NCI-H460 (cell line): ENCODE measurements at places on chromosomes 2 and 18. TPM values are rescaled to one million over a fixed set of nuclear protein-coding genes. Genes with fewer than 3 reads are reported as not detected.
A peak's percentile ranks its signal among the peaks of the same experiment; 100 is the strongest.

- DNase-seq = no peak
These were observed 41.6 kb downstream of the GPR155 start for GRCh38 chr2:174445248-174445647.

GRCh38 chr18:46950064-46950656, 32.8 kb downstream of the KATNAL2 start:
- no peak for DNase-seq

GRCh38 chr2:60283626-60284025, 269.8 kb downstream of the BCL11A start:
- DNase-seq = no peak

- no peak for DNase-seq
These were observed 274.7 kb downstream of the RND3 start for GRCh38 chr2:150212722-150213171.

GRCh38 chr2:139170406-139170805, 390.2 kb upstream of the NXPH2 start:
- no peak for DNase-seq

- no peak for DNase-seq
These were observed 276.2 kb upstream of the ZEB2 start for GRCh38 chr2:144796164-144796563.

The PSMA8 gene
- total RNA-seq = not detected in 2 replicates

DNA sequence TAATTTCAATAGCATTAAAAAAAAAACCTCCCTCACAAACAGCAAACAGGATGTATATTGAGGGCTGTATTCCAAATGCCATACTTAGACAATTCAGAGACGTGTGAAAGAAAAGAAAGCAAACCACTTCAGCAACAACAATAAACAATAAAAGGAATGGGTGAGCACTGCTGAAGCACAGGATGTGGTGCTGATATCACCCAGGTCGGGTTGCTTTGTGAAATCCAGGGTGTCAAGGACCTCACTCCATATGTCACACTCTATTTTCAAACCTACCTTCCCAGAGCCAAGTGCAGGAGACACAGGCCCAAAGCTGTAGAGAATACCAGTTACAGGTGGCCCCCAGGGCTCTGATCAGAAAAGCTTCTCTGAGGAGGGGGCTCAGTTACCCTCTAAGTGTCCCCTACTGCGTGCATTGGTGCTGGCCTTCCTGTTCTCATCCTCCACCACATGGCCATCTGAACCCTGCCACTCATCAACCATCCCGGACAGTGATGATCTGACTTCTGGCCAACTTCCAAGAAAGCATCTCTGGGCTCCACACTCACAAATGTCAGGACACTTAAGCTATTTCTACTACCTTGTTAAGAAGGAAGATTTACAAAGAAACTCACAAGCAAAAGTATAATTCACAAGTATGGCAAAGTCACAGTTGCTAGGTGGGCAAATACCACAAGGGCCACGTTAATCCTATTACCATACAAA, 363.0 kb downstream of the SS18 start:
- no peak for DNase-seq

The LIMS2 gene
- not detected in 2 replicates for total RNA-seq

- DNase-seq = no peak
These were observed 71.0 kb downstream of the EVA1A start for GRCh38 chr2:75489721-75490120.

DNA sequence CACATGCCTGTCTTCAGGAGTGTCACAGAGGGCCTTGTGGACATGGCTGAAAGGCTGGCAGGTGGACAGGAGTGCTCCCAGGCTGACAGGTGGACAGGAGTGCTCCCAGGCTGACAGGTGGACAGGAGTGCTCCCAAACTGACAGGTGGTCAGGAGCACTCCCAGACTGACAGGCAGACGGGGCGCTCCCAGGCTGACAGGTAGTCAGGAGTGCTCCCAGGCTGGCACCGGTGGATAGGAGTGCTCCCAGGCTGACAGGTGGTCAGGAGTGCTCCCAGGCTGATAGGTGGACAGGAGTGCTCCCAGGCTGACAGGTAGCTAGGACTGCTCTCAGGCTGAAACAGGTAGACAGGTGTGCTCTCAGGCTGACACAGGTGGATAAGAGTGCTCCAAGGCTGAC, 16.6 kb downstream of the ANO7 start:
- no peak for DNase-seq

DNA sequence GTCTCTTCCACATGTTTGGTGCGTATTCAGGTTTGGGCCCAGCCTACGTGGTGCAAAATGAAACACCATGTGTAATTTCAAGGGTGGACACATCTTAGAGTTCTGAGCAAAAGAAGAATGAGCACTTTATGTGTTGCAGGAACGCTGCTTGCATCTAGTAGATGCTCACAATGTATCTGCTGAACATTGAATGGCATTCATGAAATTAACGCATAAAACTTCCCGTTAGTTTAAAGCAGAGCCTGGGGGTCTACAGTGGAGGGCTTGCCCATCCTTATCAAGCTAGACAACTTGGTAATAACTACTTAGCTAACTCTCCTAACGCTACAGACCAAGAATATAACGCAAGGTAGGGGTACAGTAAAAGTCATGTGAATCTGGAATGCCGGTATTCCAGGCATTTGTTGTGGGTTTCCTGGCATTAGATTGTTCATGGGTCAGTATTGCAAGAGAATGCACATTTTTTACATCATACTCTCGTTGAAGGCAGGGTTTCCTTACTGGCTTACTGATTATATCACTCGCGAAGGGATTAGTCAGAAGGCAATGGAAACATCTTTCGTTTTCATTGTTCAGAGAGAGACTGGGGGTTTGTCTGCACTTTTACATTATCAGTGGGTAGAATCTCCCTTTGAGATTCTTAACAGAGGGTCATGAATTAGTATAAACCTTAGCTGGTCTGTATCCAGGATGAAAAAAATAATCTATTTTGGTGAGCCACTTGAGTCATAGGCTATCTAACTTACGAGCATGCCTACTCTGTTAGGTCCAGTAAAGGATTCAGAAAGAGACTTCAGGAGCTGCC, 229.5 kb upstream of the EPAS1 start:
- DNase-seq = peak; percentile 93

The POU3F3 gene
- not detected in 2 replicates for total RNA-seq

The ITGA6 gene
- total RNA-seq = 180 and 184 TPM in 2 replicates

DNA sequence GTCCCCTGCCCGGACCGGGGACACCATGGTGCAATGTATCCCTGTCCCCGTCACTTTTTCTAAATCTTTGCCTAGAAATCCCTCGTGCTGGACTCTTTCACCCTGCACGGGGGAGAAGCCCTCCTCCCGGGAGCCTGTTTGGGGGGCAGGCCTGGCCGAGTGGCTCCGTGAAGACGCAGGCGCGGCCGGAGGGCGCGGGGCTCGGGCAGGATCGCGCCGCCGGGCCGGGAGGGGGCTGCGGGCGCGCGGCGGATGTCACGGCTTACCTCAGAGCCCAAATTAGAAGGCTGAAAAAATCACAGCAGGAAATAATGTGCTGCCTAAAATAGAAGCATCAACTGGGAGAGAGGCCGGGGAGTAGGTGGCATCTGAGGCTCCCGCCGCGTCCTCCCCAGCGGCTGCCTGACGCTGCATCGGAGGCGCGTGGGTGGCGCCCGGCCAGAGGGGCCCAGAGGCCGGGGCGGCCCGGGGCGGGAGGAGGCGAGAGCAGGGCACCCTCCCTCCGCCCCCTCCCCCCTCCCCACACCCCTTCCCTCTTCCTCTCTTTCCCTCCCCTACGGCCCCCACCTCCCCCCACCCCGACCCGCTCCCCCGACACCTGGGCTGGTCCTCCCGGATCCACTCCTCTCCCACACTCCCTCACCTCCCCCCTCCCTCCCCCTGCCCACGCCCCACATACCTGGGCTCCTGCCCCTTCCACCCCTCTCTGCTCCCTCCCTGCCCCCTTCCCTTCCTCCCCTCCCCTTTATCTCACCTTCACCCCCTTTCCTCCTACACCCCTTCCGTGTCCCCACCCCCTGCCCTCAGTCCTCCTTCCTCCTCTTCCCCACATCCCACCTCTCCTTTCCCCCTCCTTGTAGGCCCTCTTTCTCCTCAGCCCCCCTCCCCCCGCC, 51.9 kb downstream of the SLC4A1AP start:
- DNase-seq = no peak
